ENCODE measurements at places on chromosomes 13 and 19. TPM values are rescaled to one million over a fixed set of nuclear protein-coding genes. Genes with fewer than 3 reads are reported as not detected.

DNA sequence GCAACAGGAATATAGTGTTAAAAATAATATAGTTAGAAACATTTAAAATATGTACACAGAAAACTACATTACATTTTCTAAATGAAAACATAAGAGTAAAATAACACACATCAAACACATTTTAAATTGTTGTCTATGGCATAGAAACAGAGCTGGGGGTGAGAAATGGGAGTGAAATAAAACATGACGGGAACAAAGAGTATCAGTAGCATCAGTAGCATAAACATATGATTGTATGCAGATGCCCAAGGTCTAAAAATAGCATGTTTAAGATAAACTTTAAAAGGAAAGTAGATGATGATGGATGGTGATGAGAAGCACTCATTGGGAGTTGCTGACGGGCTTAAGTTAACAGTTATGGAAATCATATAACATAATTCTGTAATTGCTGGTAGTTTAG is 1221.7 kb upstream of the SPRY2 start:
- no peak for DNase-seq

GRCh38 chr13:61406275-61406674 is 9.4 kb downstream of the PCDH20 start:
- no peak for DNase-seq

- DNase-seq: no peak
Observed at GRCh38 chr19:28542394-28543243, 670.3 kb downstream of the UQCRFS1 start.

DNA sequence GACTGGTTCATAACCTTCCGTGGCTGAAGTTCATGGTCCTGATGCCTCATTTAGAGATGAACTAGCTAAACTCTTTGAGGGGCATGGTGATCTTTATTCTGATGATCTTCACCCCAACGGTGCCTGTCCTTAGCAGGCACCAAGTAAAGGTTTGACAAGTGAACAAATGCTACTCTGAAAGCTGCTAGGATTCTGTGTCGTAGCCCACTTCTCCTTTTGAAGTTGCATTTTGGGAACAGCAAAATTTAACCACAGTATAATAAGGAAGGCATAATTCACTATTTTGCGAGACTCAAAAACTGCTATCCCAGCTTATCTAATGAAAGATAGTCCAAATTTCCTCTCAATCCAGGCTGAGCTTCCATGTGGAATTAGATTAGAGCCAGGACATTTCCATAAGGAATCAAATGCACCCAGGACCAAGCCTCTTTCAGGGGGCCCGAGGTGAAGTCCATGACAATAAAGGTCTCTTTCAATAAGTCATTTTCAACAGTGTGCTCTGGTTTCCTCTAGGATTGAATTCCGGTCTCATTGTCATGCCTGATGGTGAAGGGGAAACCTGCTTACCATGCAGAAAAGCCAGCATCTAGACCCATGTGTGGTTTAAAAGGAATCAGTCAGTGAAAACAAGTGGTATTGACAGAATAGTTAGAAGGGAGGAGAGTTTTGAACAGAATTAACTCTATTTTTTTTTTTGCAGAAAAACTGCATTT is 23.1 kb downstream of the SIAH3 start:
- DNase-seq: no peak

- no peak for DNase-seq
Observed at GRCh38 chr19:48290401-48290770, 20.5 kb downstream of the ZNF114 start.

- DNase-seq: no peak
Observed at GRCh38 chr13:43389983-43390382, 366.6 kb downstream of the DNAJC15 start.

Gene IGFL3
- polyA plus RNA-seq: 3.0 TPM
